ENCODE measurements at places on chromosomes 4 and X.

DNA sequence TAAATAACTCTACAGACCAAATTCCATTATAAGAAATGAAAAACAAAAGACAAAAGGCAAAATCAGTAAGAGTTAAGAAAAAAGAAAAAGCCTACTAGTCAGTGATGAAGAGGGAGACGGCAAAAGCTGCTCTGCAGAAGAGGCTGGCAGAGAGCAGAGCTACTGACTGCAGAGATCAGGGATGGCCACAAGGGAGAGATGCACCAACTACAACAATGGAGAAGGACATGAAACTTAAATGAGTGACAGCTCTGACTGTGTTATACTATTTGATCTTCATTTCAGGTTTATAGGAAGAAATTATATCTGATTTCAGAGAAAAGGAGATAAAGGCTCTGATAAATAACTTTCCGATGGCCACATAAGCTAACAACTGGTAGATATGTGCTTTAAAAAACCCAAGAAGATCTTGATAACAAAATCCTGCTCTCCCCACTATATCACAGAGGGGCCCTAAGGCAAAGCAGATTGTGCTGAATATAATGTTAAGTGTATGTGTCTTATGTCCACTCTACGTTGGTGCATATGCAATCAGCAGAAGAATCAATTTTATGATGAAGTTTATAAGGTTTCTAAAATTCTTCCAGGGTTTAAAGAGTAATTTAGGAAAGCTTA lies 58.4 kb upstream of the COX18 start:
- no peak for DNase-seq

DNA sequence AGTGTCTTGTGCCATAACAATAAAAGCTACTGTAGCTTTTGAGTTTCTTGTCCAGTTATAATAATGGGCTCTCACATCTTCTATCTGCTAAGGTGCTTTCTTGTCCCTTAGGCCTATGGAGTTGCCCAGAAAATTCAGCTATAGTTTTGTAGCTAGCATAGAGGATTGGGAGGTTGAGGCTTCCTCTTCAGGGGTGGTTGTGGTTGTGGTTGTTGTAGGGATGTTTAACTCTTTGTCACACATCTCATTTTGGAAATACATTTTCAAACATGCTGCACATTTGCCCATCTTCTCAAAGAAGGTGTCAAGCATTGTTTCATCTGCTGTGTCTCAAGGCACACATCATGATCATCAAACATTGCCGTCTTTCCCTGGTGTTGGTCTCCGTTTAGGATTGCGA lies 65.0 kb downstream of the ATXN3L start:
- no peak for DNase-seq

GRCh38 chr4:165873298-165874071 lies 448 bp downstream of the TLL1 start:
- DNase-seq, result peak; percentile 36

- no peak for DNase-seq
Observed at GRCh38 chrX:143945171-143945570, 61.3 kb downstream of the UBE2NL start.

- no peak for DNase-seq
Observed at GRCh38 chr4:141427726-141428296, 207.1 kb downstream of the ZNF330 start.

DNA sequence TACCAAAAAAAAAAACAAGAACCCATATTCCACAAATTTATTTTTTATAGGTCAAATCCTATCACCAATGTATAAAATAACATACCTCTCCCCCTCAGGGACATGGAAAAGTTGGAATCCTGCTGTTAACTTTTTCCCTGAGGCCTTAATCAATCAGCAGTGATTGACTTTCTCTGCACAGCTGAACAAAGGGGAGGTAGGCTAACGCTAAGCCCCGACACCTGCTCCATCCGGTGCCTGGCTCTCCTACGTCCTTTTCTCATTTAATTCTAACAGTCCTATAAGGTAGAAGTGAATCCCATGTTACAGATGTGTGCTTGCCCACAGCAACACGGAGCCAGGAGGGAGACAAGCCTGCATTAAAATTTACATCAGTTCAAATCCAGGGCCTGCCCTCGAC lies 2.8 kb downstream of the CENPU start:
- DNase-seq, result no peak

- no peak for DNase-seq
Observed at GRCh38 chr4:8769645-8770517, 101.8 kb downstream of the HMX1 start.

DNA sequence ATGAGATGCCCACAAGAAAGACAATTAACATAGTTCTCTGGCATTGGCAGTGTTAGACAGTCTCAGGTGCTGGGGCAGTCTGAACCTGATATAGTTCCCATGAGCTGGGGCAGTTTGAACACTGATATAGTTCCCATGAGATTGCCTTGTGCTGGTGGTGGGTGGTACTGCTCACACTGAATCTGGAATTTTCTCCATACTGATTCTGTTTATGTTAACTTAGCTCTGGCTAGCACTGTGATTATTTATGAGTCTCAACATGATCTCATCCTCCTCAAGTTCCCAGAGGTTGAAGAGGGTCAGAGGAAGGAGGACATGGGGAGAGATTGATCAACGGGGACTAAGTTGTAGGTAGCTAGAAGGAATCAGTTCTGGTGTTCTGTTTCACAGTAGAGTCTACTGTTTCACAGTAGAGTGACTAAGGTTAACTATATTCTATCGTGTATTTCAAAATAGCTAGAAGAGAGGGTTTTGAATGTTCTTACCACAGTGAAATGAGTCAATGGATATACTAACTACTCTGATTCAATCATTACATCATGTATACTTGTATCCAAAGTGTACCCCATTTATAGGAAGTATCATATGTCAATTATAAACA lies 379.9 kb downstream of the ADAM29 start:
- DNase-seq, result no peak

GRCh38 chrX:70922774-70923473 lies 8.0 kb downstream of the SLC7A3 start:
- no peak for DNase-seq

DNA sequence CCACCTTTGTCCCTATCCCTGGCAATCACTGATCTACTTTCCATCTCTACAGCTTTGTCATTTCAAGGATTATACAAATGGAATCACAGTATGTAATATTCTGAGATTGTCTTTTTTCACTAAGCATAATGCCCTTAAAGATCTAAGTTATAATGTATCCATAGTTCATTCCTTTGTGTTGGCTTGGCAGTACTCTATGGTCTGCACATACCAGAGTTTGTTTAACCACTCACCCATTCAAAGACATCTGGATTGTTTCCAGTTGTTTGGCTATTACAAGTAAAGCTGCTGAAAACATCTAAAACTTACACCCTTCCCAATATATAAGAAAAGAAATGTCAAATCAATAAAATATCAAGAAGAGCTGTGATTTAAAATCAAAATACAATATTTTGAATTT lies 26.0 kb upstream of the AWAT1 start:
- DNase-seq, result peak; percentile 12

DNA sequence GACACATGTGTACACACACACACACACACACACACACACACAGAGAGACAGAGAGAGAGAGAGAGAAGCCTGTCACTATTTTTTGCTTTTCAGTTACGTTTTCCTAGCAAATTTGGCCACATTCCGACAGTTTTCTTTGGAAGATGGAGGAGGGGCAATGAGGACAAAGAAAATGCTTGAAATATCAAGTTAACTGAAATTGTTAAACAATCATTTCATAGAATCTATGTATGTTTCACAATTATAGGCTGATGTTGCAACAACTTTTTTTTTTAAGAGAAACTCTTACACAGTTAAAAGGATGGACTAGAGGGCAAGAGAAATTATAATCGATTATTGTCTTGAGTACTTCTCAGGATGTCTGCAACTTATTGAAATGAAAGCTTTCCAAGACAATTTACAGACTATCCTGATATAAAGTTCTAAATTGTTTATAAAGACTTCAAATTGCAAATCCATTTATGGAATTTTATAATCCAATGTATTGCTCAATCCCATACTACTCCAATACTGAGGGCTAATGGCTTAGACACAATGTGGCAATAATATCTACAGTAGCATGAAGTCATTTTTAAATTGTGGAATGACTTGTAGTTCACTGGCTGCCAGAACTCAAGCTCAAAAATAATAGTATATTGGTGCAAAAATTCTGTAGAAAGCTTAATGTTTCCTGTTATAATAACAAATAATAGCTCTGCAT lies 647.0 kb upstream of the PCDH7 start:
- no peak for DNase-seq

DNA sequence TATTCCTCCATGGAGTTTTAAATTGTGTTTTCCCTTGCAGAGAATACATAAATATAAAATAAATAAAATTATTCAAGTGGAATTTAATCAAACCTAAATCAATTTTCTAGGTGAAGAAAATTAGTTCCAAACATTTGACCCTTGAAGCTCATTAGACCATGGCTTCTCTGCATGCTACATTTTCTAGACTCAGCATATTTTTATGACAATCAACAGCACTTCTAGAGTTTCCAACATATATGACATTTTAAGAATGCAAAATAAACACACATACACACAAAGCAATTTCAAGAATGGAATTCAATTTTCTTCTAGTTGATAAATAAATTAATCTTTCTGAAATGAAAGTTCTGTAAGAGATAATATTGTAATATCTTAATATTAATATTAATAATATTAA lies 1083.9 kb upstream of the INTU start:
- DNase-seq, result no peak

DNA sequence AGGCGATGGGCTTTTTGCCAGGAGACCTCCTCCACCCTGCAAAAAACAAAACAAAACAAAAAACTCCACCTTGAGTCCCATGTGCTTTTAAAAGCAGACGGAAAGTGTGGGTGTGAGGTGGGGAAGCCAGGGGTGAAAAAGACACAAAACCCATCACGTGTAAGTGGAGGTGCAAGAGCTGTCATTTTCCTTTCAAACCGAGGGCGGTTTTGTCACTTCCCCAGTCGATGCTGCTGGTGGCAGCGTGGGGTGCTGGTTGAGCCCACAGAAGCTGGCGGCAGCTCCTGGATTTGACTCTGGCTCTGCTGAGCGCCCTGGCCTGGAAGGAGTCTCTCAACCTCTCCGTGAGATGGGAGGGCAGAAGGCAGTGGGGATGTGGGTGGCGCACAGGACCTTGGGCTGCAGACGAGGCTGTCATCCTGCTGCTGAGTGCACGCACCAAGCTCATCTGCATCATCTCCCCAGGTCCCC lies 110.0 kb downstream of the PSAPL1 start:
- no peak for DNase-seq

DNA sequence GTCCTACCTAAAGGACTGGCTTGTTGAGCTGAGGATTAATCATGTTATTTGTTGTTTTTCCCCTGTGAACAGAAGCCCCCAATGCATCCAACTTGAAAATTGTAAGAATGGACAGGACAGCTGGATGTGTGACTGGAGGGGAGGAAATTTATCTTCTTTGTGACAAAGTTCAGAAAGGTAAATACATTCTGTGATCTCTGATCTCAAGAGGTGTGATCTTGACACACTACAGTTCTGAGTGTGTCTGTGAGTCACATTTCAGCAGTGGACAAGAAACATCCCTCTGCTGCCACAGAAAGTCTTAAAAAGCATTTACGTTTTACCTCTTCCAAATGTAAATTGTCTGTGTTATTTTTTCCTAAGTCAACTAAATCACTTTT lies 79.3 kb downstream of the NFKB1 start:
- DNase-seq, result no peak

DNA sequence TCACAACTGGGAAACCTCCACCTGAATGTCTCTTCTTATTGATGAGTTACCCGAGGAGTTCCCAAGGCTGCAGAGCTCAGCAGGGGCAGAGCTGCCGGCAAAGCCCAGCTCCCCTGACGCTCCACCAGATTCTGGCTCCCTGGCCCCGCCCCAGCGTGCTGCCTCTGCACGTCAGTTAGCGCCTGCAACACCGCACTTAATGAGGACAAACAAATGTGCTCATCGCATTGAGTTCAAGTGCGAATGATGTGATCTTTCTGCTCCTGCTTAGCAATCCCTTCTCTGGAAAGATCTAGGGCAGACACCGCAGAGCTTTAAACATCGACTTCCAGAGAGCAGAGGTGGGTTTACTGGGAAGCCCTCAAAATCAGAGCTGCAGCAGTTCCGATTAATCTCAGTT lies 55.5 kb upstream of the FBXW7 start:
- DNase-seq, result peak; percentile 30

GRCh38 chr4:110352670-110353442 lies 123.1 kb upstream of the ENPEP start:
- no peak for DNase-seq

DNA sequence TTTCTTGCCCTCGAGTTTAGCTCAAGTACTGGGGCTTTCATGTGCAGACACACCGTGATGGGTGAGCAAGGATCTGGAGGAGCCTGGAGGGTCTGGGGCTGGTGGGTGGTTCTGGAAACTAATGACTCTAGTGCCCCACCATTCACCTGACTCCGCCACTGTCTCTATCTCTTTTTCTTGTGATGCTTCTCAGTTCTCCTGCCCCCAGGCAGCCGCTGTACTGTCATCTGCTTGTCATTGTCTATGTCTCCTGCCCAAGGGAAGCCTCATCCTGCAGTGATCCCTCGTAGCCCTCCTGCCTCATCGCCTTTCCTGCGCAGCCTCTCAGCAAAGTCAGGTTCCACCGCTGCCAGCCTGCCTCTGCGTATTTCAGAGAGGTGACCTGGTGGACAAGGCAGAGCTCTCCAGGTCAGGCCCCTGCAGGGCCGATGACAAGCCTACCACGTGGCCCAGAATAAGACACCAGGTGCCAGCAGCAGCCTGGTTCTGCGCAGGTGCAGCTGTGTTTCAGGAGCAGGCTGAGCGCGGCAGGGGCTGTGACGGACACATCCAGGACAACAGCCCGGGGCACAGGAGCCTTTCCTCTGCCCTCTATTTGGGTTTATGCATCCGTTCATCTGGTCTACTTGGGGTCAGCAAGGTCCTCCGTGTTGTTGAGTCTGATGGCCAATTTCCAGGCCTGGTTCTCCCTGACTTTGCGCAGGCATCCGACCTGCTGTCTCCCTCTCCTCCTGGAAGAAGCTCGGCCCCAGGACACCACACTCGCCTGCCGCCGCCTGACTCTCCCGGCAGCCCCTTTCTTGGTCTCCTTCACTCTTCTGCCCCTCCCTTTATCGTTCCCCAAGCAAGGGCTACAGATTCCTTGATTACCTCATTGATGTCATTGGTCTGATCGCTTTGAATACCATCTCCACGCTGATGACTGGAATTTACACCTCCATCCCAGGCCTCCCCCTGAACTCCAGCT lies 30.9 kb upstream of the CDKN2AIP start:
- DNase-seq, result no peak

GRCh38 chr4:177182728-177183127 lies 126.9 kb upstream of the NEIL3 start:
- DNase-seq, result no peak

- no peak for DNase-seq
Observed at GRCh38 chr4:147950841-147951240, 219.0 kb downstream of the ARHGAP10 start.

DNA sequence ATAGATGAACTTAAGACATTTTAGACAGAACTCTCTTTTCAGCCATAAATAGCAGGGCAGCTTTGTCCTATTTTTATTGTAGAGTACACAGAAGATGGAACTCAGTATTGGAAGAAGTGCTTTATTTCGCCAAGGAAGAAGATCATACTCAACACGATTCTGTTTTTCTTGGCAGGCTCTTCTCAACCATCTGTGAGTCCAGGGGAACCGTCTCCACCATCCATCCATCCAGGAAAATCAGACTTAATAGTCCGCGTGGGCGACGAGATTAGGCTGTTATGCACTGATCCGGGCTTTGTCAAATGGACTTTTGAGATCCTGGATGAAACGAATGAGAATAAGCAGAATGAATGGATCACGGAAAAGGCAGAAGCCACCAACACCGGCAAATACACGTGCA lies 37.6 kb downstream of the KIT start:
- no peak for DNase-seq

- DNase-seq, result no peak
Observed at GRCh38 chr4:7941111-7941964, 1.7 kb upstream of the AFAP1 start.

GRCh38 chr4:1975391-1975801 lies 33.4 kb downstream of the NELFA start:
- no peak for DNase-seq
